ENCODE measurements at places on chromosomes 2 and 18. TPM values are rescaled to one million over a fixed set of nuclear protein-coding genes. Genes with fewer than 3 reads are reported as not detected.

REG3A gene
- total RNA-seq, result not detected

DNA sequence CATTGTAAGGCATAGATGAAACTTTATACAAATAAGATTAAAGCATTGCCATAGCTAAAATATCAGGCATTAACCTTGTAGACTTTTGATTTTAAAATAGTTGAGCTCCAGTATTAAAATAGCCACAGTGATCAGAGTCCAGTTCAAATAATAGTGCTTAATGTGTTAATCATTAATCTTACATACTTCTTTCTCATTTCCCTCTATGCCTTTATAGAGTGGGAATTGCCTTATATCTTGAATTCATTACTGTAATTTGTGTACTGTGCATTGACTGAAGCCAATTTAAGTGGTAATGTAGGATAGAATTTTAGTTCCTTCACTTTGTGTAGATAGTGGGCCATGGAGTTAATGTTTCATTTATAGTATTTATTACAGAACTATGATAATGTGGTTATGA is 549.2 kb upstream of the VWC2L start:
- H3K27me3 ChIP-seq, result no peaks in the 10 kb centered on the region
- no peak overlapping the region for H3K4me3 ChIP-seq
- H3K27ac ChIP-seq, result no peak overlapping the region
- H3K4me1 ChIP-seq, result no peaks in the 10 kb centered on the region
- no peak for DNase-seq
- H3K36me3 ChIP-seq, result no peaks in the 10 kb centered on the region

DNA sequence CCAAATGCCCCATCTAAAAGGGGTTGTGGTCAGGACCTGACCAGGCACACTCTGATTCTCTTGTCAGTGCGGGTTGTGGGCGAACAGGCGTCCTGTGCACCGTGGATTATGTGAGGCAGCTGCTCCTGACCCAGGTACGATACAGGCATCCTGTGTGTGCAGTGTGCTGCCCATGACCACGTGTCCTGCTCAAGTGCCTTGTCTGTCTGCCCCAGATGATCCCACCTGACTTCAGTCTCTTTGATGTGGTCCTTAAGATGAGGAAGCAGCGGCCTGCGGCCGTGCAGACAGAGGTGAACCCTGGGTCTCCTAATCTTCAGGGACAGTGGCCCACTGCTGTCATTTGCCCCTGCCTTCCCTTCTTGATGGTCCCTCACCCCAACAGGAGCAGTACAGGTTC is 14.6 kb downstream of the PTPN18 start:
- DNase-seq, result no peak
- no peak overlapping the region for H3K4me3 ChIP-seq

SERPINB12 gene
- not detected for total RNA-seq

- no peak overlapping the region for H3K4me3 ChIP-seq
- no peak for DNase-seq
Measured at GRCh38 chr2:232013701-232014353, 52.3 kb downstream of the DIS3L2 start.

CCDC141 gene
- 4.3 TPM for total RNA-seq

IAH1 gene
- total RNA-seq, result 57.7 TPM

DNA sequence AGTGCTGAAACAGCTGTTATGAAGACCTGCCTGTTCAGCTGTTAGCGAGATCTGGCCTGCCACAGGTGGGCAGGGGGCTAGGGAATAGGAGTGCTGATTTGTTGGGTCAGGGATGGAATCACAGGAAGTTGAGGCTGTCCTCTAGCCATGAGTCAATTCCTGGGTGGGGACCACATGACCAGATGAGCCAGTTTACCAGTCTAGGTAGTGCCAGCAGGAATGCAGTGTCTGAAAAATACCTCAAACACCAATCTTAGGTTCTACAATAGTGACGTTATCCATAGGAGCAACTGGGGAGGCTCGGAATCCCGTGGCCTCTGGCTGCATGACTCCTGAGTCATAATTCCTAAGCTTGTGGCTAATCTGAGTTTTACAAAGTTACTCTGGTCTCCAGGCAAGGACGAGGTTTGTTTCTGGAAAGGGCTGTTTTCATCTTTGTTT is 44.9 kb downstream of the DYSF start:
- no peaks in the 10 kb centered on the region for H3K36me3 ChIP-seq
- no peak overlapping the region for H3K4me3 ChIP-seq
- no peaks in the 10 kb centered on the region for H3K4me1 ChIP-seq
- no peak overlapping the region for H3K27ac ChIP-seq
- DNase-seq, result no peak

DNA sequence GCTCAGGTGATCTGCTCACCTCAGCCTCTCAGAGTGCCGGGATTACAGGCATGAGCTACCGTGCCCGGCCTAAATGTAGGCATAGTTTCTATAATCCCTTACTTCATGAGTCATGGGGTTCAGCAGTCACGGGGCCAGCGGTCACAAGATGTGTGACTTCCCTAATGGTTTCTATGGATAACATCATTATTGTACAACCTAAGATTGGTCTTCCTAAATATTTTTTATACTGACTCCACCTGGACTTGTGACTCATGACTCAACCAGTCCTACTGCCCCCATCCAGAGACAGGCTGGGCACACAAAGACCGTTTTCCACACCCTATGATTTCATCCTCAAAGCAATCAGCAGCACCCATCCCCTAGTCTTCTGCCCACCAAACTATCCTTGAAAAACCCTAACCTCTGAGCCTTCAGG is 15.9 kb downstream of the FAM210A start:
- DNase-seq, result no peak
- no peak overlapping the region for H3K4me3 ChIP-seq
- H3K4me1 ChIP-seq, result no peaks in the 10 kb centered on the region
- H3K27me3 ChIP-seq, result no peaks in the 10 kb centered on the region
- no peaks in the 10 kb centered on the region for H3K36me3 ChIP-seq

DNA sequence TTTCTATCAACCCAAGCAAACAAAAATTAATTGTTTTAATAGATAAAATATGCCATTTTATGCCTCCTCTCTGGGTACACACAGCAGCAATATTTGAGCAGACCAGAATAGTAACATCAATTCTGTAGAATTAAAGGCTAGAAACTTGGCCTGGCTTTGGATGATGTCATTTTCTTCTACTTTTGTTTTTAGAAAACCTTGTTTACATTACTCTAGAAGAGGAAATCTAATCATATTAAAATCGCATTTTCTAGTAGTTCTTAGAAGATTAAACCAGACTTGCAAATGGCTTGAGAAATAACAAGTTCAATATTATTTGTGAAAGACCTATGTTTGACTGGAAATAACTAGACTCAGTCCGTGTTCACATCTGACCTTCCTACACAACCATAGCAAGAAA is 102.3 kb upstream of the RFX8 start:
- no peak for DNase-seq
- no peak overlapping the region for H3K27ac ChIP-seq
- H3K4me1 ChIP-seq, result peaks cover 5% of the 10 kb centered on the region
- H3K27me3 ChIP-seq, result no peaks in the 10 kb centered on the region

EGR4 gene
- not detected for total RNA-seq

GRCh38 chr2:201891676-201892075 is 85.3 kb downstream of the CDK15 start:
- no peaks in the 10 kb centered on the region for H3K27me3 ChIP-seq
- H3K27ac ChIP-seq, result no peak overlapping the region
- H3K36me3 ChIP-seq, result no peaks in the 10 kb centered on the region

DNA sequence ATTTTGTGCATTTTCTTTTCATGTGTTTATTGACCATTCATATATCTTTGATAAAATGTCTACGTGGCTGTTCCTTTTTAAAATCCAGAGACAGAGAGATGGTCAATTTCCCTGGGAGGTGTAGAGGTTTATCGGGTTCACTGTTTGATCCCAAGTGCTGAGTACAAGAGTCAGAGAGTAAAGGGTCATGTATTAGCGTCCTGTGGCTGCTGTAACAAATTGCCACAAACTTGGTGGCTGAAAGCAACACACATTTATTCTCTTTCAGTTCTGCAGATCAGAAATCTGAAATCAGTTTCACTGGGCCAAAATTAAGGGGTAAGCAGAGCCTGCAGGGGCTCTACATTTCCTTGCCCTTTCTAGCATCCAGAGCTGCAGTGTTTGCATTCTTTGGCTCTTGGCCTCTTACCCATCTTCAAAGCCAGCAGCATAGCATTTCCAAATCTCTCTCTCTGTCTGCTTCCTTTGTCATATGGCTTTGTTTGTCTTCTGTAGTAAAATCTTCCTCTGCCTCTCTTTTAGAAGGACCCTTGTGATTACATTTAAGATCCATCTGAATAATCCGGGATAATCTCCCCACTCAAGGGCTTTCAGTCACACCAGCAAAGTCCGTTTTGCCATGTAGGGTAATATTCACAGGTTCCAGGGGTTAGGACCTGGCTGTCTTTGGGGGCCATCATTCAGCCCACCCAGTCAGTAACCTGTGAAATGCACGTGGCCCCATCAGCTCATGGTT is 49.9 kb downstream of the TMEM17 start:
- no peak overlapping the region for H3K4me3 ChIP-seq
- H3K36me3 ChIP-seq, result no peaks in the 10 kb centered on the region
- no peak for DNase-seq
- H3K27me3 ChIP-seq, result no peaks in the 10 kb centered on the region

DNA sequence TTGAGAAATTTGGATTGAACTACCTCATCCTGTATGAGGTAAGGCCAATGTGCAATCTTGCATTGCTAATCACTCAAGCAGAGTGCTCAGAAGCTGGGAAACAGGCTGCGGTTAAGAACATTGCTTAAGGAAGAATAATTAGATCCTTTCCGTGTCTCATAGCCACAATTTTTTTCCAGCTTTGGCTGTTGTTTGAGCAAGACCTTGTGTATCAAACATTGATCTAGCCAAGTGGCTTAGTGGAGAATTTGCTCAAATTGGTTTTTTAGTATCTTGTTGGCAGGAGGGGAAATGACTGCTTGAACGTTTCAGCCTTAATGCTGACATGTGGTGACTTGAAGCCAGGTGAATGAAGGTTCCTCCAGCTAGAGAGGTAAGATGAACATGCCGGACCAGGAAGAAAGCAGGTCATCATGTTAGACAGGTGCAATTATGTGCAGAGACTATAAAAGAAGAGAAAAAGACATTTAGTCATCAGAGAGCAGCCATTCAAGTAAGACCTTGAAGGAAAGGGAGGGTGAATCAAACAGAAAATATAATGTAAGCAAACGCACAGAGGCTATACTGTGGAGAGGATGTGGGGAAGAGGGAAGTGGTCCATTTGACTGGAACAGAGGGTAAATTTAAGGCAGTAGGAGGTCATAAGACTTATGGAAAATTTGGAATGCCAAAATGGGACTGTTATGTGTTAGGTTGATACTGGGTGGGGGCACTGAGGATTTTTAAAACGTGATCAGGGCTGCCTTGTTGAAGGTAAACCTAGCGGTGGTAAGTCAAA is 98.9 kb upstream of the CYP1B1 start:
- DNase-seq, result peak; percentile 49
- H3K4me3 ChIP-seq, result no peak overlapping the region
- H3K27ac ChIP-seq, result peak overlapping the region; percentile 53
- no peaks in the 10 kb centered on the region for H3K36me3 ChIP-seq
- peaks cover 34% of the 10 kb centered on the region for H3K4me1 ChIP-seq
- H3K27me3 ChIP-seq, result no peaks in the 10 kb centered on the region

- H3K4me3 ChIP-seq, result no peak overlapping the region
- H3K36me3 ChIP-seq, result no peaks in the 10 kb centered on the region
- no peak for DNase-seq
- H3K27ac ChIP-seq, result no peak overlapping the region
Measured at GRCh38 chr2:30406853-30407252, 40.2 kb upstream of the LCLAT1 start.

GRCh38 chr18:49704334-49704733 is 109.0 kb downstream of the ACAA2 start:
- DNase-seq, result peak; percentile 94
- peak overlapping the region; percentile 85 for H3K27ac ChIP-seq
- no peaks in the 10 kb centered on the region for H3K27me3 ChIP-seq
- no peaks in the 10 kb centered on the region for H3K36me3 ChIP-seq
- H3K4me1 ChIP-seq, result peaks cover 46% of the 10 kb centered on the region

All from thyroid gland (tissue), 4 donors.